LHCN-M2 (cell line): ENCODE measurements at places on chromosomes 6 and 20. TPM values are rescaled to one million over a fixed set of nuclear protein-coding genes. Genes with fewer than 3 reads are reported as not detected.

The BPIFB1 gene
- not detected in 2 replicates for total RNA-seq

The SLC25A27 gene
- 0.58 and 2.1 TPM in 2 replicates for total RNA-seq

The HLA-G gene
- total RNA-seq = not detected in 2 replicates

The SMPDL3A gene
- 10.0 and 13.4 TPM in 2 replicates for total RNA-seq

DNA sequence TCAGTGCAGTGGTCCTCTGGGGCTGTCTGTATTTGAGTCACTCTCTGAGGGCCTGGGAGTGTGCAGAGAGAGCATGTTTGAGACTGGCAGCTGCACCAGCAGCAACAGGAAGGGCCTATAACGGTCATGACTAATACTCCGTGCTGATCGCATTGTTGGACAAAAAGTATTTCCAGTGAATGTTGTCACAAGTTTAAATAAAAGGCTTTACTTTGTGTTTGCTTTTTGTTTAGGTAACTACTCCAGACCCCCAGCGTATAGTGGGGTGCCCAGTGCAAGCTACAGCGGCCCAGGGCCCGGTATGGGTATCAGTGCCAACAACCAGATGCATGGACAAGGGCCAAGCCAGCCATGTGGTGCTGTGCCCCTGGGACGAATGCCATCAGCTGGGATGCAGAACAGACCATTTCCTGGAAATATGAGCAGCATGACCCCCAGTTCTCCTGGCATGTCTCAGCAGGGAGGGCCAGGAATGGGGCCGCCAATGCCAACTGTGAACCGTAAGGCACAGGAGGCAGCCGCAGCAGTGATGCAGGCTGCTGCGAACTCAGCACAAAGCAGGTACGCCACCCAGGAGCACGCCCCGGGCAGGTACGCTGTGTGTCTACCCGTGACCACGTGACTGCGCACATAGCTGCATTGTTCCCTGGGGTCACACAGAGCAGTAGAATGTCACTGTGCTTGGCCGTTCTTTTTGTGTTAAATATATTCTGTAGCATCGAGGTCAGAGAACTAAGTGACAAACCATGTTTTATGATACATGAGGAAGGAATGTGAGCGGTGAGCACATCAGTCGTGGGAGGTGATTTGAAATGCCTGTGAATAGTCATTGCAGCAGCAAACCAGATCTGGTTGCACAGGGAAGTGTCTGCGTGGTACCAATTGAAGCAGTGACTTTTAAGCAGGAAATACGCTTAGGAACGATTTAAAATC lies 174.7 kb downstream of the TMEM242 start:
- DNase-seq = peak; percentile 99

DNA sequence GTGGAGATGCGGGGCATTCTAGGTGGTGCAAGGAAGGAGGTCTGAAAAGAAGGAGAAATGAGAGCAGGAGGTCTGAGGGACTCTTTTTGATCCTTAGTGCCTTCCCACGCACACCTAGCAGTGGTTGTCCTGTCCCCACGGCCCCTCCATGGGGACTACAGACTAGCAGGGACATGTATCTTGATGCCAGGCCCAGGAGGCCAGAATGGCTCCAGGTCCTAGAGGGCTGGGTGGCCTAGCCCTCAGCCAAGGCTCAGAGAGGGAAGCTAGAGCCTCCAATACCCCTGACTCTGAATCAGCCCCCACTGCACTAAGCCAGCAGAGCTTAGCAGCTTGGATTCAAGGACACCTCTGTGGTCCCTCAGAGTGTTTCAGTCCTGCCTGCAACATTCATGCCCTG lies 16.7 kb upstream of the BLCAP start:
- DNase-seq = no peak

GRCh38 chr6:42148058-42148457 lies 5.6 kb upstream of the C6orf132 start:
- DNase-seq = no peak
